ENCODE measurements at places on chromosomes 4 and X. TPM values are rescaled to one million over a fixed set of nuclear protein-coding genes. Genes with fewer than 3 reads are reported as not detected.

DNA sequence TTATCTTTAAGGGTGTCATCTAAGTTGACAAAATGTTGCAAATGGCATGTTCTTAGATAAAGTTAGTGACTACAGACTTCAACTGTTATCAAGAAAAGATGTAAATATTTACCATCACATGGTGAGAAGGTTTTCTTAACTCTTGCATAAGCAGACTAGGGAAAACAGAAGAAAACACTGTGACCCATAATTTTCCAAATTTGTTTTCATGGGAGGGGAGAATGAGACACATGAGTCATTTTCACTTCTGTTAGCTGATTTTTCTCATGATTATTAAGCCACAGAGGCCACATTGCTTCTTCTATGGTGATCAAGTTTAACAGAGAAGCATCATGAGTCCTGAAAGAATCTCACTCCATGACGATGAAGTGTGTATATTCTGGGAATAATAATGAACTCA, 30.2 kb upstream of the SYTL5 start:
- DNase-seq: no peak

PRAF2 gene
- total RNA-seq: 5.9 TPM

- DNase-seq: no peak
These were observed 228.7 kb upstream of the ANKRD50 start for GRCh38 chr4:124941267-124941666.

PLK4 gene
- total RNA-seq: 33.5 TPM

- DNase-seq: peak; percentile 11
These were observed 306.2 kb upstream of the SLIT2 start for GRCh38 chr4:19945501-19945900.

DNA sequence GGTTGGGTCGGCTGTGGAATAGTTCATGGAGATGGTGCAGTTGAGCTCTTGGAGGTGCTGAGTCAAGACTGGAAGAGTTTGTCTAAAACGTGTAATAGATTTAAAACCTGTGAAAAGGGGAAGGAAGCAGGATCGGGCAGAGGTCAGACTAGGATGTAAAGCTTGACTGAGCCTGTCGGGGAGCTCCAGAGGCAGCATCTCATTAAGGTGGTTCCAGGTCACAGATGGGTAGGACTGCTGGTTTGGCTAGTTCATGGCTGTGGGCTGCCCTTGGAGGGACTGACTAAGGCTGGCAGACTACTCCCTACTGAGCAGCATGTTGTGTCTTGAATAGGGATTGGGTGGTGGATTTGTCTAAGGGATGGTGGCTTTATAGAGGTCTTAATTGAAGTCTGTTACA, 28.4 kb upstream of the WDR1 start:
- no peak for DNase-seq

DNA sequence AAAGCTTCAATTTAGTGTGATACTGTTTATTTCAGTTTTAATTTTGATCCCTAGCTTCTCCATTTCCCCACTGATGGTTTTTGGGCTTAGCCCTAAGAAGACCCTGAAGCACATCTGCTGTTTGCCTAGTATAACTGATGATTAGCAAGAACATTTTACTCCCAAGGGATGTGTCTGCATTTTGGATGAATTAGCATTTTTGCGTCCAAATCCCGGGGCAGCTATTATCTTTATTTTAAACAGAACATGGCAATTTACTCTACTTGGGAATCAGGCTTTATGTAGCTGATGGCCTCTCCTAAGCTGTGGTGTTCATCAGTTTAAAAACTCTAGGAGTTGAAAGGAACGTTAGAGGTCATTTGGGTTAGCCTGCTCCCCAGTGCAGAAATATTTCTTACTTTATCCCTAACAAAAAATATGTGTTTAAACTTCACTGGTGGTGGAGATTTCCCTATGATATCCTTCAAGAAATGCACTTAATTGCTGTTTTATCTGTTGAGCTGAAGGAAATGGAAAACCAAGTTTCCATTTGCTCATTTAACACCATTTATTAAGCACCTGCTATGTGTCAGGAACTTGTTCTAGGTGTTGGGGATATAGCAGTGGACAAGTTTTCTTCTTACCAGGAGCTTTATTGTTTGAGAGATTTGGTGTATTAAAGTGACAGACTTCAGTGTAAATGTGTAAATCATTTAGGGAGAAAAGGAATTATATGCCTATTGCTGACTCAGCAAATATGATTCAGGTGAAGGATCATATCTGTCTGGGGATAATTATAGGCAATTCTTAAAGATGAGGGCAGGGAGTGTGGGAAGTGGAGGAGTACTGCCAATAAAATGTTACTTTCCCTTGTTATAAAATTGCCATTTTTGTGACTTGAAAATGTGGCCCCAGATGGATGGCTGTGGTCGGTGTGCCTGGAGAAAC, 3.4 kb downstream of the SEPTIN11 start:
- no peak for DNase-seq

DNA sequence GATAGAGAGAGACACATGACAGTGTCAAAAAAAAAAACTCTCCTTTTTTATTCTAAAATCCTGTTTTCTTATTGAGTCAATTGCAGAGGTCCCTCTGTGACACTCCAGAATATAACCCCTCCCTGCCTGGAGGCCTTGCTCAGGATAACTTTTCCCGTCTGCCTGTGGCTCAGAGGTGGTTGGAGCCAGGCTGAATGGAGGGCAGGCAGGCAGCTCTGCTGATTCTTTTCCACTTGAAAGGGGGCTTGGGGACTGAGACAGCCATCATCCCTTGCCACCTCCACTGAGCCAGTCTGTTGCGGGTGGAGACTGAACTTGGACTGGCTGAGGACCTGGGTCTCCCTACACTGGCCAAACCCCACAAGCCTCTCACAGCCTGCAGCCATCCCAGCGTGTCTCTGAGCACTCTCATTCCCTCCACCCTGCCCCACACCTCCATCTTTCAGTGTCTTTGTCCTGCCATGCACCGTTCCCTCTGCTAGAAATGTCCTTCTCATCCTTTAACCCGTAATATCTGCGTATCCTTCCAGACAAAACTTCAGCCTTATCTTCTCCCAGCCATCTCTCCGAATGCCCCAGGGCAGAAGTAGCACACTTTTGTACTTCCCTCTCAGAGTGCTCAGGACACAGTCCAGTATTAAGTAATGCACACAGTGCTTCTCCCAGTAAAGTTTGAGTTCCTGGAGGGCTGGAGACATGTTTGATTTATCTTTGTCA, 139.9 kb downstream of the CHIC2 start:
- DNase-seq: no peak

DNA sequence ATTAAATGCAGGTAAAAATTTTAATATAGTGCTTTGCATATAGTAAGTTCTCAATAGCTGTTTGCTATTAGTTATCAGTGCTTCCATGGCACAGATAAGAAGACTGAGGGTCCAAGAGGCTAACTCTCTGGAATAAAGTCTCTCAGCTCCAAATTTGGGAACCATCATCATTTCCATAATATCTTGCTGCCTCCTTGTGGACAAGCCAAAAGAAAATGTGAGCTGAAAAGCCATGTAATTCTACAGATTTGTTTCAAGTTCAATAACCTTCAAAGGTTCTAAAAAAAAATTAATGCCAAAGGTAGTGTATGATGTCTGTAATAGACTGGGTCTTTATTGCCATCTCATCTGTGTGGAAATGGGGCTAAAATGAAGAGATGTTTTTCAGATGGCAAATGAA, 136.9 kb upstream of the VCX start:
- no peak for DNase-seq

FGA gene
- not detected for total RNA-seq

MAGEA2B gene
- total RNA-seq: not detected

DNA sequence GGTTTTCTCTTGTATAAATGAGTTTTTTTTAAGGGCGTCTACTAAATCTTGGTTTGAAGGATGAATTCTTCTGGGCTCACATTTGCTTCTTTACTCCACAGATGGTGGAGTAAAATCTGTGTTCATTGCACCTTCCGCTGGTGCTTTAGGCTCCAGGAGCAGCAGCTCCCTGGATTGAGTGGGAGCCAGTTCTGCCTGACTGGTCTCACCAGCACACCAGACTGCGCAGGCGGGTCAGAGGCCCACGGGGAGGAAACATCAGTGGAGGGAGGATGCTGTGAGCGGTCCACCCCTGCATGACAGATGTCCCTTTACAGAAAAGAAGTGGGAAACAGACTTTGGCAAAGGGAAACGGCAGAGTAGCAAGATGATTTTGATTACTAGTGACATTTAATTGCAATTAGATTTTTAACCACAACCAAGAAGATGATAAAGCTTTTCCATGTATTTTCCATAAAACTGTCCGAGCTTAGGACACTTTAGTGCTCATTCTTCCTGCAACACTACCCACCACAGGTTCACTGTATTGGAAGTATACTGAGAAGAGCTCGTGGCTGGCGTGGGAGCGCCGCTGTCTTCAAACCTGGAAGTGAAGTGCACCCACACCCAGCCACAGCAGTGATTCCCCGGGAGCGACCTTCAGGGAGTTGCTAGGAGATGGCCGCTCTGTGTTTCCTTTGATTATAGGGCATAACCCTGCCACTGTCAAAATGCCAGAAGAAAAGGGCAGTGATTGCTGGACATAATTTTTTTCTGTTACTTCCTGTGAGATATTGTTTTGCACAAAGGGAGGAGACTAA, 95.2 kb downstream of the SORBS2 start:
- DNase-seq: no peak

DNA sequence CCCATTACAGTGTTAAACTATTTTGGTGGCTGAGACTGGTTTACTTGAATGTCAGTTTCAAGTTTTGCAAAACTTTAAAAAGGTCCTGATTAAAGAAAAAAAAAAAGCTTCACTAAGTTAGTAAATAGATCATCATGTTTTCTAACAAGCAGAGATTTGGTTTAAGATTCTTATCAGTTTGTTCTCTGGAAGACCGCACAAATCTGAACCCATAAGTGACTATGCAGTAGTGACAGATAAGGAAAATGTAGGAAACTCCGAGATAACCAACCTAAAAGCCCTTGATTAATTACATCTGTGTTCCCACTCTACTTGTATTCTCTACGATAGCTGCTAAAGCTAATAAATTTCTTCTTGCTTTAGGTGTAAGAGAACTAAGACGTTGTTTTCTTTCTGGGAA, 1799.8 kb upstream of the ADGRL3 start:
- no peak for DNase-seq

RTL3 gene
- total RNA-seq: not detected

GRCh38 chr4:157363360-157363759, 142.8 kb downstream of the GRIA2 start:
- DNase-seq: no peak

ZNF141 gene
- 11.6 TPM for total RNA-seq

DNA sequence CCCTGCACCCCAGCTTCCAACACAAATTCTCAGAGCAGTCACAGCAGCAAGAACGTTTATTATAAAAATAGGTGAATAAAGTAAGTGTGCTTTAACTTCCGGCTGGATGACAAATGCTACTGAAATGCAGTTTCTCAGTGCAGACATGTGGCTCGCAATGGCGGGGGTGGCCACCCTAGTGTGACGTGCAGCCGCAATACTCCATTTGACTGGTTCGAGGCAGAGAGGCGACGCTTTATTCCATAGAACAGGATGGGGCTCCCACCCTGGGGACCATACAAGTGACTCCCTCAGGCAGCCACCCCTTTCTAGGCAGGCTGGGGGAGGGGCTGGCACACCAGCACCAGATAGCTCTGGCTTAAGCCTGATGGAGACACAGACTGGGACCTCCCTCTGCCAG, 14.5 kb downstream of the TNIP2 start:
- no peak for DNase-seq

CCDC110 gene
- 0.73 TPM for total RNA-seq

SMAD1 gene
- total RNA-seq: 50.6 TPM

DNA sequence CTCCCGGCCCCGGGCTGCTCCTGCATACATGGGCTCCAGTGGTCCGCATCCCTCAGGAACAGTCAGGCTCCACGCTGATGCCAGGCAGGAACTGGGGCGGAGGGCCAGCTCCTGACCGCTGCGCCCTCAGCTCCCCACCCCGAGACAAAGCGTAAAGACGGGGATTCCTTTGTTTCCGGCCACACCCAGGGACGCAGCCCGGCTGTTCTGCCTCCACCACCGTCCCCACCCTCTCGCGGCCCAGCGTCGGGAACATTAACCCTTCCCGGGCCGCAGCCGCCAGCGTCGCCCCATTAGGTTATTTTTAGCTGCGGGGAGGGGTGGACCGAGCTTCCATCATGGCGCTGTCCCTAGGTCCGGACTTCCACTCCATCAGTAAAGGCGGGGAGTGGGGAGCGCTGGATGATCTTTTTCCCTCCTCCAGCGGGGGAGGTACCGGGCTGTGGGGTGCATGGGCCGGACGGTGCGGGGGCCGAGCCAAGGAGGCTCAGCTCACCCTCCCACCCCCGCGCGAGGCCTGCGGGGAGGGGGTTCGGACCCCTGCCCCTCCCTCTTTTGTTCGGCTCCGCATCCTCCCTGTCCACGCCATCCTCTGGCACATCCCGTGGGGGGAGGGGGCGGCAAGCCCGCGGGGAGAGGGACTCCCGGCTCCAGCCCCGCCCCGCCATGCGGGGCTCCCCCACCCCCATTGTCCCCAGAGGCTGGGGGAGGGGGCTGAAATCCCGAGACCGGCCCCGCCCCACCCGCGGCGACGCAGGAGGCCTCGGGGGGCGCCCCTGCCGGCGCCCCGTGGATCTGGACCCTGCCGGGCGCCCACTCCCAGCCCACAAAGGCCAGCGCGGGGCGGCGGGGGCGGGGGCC, 5.3 kb downstream of the CRMP1 start:
- DNase-seq: no peak

CLOCK gene
- 29.3 TPM for total RNA-seq

VCX3A gene
- total RNA-seq: not detected

DNA sequence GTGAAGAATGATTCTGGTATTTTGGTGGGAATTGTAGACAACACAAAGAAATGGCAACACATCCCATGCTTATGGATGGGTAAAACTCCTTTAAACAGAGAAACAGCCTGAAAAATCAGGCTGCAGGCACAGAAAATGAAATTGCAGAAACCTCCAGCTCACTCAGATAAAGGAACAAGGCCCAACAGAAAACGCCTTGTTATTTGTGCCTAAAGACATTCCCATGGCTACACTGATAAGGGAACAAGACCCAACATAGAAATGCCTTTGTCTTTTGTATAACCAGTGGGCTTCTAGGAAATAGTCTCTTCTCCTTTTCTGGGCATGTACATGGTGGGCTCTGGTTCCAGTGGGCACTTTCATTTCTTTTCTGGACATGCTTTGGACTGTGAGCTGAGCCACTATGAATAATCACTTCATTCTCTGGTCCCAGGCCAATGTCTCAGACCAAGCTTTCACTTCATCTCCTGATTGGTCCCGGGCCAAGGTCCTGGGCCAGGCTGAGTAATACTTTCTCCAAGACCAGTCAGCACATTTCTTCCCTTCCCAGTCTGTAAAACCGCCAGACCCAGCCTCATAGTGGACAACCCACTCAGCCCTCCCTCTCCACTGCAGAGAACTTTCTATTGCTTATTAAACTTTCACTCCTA, 160.5 kb downstream of the TBX22 start:
- no peak for DNase-seq

DNA sequence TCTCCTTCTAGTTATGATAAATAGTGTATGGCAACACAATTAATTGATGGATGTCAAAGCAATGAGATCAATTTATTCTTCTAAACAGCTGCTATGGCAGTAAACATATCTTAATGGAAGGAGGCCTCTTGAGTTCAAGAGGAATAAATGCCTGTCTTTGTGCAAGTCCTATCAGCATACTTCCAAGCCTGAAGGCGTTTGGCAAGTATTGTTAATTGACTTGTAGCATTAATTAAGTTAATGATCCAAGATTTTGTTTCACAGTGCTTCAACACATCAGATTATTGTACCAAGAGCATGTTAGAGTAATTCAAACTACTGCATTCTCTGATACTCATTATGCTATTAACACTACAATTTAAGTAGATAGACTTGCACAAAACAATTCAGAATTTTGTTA, 144.8 kb downstream of the FAT4 start:
- DNase-seq: no peak

CLTRN gene
- not detected for total RNA-seq
